DMS79 (cell line): ENCODE measurements at places on chromosomes 11 and 22.

DNA sequence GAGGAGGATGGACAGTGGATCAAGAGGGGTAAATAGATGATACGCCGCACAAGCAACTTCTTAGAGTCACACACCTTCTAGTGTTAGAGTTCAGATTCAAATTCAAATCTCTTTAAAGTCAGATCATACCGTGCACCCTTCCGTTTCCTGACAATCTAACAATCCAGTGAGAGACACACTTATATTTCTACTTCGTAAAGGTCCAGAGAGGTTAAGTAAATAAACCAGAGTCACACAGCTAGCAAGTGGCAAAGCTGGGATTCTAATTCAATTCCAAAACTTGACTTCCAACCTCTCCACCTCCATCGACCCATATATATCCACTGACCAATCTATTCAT, 34.0 kb downstream of the MIAT start:
- no peak for DNase-seq

DNA sequence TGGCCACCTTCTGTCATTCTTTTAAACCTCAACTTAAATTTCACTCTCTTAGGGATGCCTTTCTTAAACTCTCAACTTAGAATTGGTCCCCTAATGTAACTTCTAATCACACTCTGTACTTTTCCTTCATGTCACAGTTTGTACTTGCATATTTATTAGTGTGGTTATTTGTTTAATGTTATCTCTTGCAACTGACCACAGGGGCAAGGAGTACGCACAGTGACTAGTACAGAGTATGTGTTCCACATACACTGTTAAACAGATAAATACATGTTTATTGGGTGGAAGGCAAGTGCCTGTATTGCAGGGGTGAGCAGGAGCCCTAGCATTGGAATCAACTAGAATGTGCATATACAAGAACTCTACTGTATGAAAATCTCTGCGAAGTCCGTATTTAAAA, 554.0 kb downstream of the INSC start:
- no peak for DNase-seq

DNA sequence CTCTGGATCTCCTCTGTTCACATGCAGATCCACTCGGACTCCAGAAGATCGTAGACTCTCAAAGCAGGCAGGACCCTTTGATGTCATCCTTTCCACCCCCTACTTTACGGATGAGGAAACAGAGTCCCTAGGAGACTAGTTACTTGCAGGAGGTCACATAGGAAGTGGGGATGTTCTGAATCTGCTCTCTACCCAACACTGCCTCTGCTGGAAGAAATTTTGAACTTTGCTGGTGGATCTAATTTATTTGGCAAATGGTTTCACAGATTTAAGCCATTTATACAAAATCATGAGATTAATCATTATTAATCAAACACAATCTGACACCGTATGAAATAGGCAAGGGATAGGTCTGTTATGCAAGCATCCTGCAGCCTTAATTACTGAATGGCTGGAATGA, 55.0 kb upstream of the USP47 start:
- no peak for DNase-seq

DNA sequence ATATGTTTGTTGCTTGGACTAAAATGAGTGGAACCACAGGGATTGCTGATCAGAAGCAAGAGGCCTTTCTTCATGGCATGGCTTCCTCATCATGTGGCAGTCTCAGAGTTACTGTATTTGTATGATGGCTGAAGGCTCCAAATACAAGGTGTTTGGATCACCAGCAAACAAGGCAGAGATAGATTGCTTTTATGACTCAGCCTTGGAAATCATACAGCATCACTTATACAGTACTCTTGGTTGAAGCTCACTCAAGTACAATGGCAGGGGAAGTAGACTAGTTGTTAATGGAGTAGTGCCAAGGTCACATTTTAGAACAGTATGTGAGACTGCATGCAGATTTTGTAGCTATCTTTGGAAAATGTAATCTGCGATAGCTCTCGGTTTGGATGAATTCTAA, 16.6 kb downstream of the CAPRIN1 start:
- peak; percentile 10 for DNase-seq

DNA sequence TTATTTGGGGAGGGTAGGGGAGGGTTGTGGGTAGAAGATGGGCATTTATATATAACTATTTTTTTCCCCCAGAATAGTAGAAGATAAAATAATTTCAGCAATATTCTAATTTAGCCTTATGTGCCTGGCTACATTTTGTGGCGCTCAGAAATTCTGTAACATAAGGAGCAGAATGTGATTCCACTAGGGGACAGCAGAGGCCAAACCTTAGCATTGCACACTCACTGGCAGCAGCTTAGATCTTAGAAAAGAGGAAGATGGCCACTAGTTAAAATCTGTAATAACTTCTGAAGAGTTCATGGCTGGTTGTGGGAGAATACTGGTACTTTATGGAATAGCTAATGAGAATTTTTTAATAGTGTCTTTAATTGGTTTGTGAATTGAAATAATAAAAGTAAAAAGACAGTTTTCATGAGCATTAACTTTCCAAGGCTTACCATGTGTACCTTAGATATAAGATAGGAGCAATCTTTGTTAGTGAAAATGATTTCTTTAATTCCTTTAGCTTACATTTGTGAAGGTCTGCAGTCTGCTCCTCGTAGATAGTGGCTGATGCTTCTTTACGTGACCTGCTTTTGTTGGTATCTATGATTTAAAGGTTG, 33.1 kb downstream of the DDX10 start:
- peak; percentile 36 for DNase-seq

- DNase-seq, result no peak
Measured at GRCh38 chr11:36948460-36949127, 350.6 kb upstream of the RAG2 start.

- no peak for DNase-seq
Measured at GRCh38 chr22:30922151-30922611, 46.4 kb downstream of the MORC2 start.

GRCh38 chr11:91173701-91174100, 950.9 kb upstream of the CHORDC1 start:
- DNase-seq, result no peak

DNA sequence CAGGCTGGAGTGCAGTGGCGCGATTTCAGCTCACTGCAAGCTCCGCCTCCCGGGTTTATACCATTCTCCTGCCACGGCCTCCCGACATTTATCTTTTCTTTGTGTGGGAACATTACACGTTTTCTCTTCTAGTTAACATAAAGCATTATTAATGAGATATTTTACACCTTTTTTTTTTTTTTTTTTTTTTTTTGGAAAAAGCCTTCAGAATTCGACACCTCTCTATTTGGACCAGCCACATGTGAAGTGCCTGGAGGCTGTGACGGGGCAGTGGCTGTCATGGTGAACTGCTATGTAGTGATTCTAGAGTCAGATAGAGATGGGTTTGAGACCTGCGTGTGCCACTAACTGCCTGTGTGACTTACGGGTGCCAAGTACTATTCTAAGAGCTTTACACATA, 64.3 kb downstream of the SMIM38 start:
- DNase-seq, result no peak

DNA sequence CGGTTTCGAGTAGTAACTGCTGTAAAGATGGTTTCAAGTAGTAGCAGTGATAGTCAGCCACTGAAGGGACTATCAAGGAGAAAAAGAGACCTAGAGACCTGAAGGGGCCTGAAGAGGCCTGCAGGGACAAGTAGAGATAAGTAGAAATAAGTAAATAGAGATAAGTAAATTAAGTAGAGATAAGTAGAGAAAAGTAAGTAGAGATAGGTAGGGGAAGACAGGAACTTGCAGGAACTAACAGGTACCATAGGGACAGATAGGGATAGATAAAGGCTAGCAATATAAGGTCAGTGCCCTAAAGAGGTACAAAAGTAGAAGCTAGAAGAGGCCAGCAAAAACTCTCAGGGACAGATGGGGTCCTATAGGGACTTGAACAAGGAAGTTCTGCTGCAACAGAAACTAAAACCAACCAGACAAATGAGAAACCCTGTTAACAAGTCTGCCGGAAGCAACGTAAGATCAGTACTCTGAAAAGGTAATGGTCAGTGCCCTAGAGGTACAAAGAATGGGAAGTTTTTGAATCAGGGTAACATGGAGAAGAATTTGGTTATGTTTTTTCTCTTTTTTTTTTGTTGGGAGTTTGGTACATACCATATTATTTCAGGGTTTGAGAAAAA, 9.6 kb upstream of the SC5D start:
- DNase-seq, result no peak

DNA sequence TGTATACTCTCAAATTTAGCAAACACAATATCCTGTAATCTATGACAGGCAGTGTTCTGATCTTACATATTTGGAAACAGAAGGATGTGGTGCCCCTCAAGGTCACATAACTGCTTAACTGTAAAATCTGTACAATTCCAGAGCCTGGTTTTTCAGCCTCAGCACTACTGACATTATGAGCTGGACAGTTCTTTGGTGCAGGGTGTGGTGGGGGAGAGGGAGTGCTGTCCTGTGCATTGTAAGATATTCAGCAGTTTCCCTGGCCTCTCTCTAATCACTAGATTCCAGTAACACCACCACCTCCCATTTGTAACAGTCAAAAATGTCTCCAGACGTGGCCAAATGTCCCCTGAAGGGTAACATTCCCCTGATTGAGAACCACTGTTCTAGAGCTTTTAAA, 1.8 kb upstream of the OR5B21 start:
- DNase-seq, result no peak

DNA sequence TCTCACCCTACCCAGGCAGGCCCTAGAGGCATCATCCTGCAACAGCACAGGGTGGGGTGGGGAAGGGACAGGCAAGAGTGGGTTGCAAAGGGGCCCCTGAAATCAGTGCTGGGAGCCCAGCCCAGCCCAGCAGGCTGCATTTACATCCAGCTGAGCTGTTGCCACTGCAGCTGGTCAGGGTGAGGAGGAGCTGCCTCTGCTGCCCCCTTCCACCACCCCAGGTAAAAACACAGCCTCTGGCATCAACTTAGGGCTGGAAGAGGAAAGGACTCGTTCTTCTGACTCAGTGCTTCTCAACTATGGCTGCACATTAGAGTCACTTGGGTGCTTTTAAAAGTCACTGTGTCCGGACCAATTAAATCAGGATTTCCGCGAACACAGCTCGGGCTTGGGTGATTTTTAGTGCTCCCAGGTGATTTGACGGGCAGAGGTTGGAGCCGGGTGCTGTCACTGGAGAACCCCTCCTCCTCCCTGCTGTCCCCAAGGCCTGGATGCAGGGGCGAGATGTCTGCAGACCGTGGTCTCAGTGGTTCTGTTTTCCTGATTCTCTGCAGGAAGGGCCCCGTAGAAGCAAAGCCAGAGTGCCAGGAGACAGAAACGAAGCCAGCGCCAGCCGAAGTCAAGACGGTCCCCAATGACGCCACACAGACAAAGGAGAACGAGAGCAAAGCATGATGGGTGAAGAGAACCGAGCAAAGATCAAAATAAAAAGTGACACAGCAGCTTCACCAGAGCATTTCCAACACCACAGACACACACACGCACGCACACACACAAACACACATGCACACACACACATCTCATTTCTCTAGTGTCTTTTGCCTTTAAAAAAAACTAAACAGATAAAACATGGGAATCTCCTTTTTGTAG, 39.4 kb upstream of the TTC12 start:
- DNase-seq, result no peak

GRCh38 chr11:92576315-92576714, 351.7 kb downstream of the FAT3 start:
- no peak for DNase-seq

DNA sequence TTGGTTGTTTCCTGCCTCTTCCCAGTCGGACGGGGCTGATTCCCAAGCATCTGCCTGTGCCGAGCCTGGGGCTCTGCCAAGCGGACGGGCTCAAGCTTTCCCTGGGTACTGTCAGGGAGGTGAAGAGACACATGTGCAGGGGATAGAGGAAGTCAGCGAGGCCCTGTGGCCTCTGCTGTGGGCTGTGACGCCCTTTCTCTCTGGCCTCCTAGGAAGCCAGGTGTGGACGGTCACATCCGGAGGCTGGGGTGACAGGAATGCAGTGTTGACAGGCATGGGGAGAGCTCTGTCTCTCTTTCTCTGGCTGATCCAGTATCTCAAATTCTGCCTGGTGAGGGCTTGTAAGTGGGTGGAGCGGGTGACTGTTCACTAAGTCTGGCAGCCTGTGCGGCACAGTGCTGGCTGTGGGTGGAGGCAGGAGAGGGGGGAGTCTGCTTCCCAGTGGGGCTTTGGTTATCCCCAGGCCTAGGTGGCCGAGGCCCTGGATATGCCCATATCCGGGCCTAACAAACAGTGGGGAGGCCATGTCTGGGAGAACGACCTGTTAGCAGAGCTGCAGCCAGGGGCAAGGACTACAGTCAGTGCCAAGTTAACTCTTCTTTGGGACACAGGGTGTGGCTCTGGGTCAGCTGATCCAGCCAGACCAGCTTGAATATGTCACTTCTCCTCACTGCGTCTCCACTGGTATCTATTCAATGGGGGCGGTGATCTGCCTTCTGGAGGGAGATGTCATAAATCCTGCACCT, 1.9 kb downstream of the KCTD17 start:
- DNase-seq, result no peak

- peak; percentile 57 for DNase-seq
Measured at GRCh38 chr11:124612045-124612444, 817 bp downstream of the PANX3 start.

- DNase-seq, result no peak
Measured at GRCh38 chr11:61026121-61027031, 54.9 kb downstream of the CD6 start.

DNA sequence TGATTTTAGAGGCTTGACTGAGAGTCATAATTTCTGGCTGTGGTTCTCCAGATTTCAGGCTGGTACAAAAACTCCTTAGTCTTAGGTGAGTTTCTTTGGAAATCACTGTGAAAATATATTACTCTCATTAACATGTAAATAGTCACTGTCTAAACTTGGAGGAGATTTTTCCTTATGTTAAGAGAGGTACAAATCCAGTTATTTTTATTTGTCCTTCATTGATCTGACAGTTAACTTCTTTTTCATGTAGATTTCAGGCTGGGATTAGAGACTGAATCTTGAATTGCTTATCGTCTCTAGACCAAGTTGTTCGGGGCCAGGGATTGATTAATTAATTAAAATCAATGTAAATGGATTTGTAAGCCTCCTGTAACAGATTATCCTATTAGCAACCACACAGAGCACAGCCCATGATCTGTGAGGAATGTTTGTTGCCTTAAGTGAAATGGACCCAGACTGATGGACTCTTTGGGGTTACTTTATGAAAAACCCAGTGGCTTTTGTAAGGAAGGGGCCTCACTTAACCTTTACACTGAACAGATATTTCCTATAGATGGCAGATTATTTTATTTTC, 21.1 kb downstream of the TEAD1 start:
- DNase-seq, result no peak

GRCh38 chr11:129503646-129504045, 128.0 kb downstream of the BARX2 start:
- no peak for DNase-seq
